ENCODE measurements at places on chromosomes 4 and X.
A peak's percentile ranks its signal among the peaks of the same experiment; 100 is the strongest.

- no peak for DNase-seq
Measured at GRCh38 chrX:100904433-100904832, 24.3 kb downstream of the XKRX start.

GRCh38 chr4:162700358-162700757 is 466.3 kb downstream of the NAF1 start:
- no peak for DNase-seq

DNA sequence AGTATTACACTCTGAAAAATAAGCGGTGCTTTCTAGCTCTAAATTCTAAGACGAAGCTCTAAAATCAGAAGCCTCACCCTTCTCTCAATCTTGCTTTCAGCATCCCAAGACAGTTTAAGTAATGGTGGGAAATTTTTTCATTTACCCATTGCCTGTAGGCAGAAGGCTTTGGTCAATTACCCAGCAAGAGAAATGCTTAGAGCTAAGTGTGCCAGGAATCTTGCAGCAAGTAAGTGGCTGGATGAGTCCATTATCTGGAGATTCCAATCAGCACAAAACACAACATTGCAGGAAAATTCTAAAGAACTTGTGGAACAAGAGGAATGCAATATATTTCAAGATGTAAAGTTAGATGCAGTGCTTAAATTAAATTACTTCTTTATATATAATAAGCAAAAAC is 28.4 kb downstream of the USP26 start:
- DNase-seq = no peak

DNA sequence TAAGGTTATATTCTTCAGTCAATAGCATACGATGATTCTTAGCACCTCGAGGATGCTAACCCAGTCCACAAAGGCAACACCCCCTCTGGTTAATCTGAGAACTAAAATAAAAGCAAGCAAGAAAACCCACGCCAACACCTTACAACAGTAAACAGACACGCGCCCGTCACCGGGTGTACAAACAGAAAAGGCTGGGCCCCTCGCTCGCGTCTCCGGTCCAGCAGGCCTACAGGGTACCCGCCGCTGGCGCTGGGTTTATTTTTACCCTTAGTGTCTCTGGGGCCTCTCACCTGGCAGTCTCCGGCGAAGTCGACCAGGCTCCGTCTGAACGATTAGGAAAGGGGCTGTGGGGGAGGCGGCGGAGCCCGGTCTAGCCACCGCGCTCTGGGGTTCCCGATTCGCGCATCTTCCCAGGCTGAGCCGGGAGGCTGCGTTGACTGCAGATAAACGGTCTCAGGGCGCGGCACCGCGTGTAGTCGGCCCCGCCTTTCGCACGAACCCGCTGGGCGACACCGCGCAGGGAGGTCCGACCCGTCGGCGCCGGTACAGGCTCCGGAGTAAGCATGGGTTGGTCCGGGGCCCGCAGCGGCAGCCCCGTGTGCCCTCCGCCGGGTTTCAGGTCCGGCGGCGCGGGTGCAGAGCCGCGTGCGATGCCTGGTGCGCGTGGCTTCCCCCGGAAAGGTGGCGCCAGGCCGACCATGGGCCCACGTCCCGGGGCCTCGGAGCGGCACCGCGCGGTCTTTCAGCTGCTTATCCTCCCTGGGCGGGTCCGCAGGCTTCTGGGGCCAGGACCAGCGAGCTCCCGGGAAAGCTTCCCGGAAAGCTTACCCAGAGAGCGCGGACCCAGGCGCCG is 441 bp downstream of the SLC9B2 start:
- peak; percentile 78 for DNase-seq

DNA sequence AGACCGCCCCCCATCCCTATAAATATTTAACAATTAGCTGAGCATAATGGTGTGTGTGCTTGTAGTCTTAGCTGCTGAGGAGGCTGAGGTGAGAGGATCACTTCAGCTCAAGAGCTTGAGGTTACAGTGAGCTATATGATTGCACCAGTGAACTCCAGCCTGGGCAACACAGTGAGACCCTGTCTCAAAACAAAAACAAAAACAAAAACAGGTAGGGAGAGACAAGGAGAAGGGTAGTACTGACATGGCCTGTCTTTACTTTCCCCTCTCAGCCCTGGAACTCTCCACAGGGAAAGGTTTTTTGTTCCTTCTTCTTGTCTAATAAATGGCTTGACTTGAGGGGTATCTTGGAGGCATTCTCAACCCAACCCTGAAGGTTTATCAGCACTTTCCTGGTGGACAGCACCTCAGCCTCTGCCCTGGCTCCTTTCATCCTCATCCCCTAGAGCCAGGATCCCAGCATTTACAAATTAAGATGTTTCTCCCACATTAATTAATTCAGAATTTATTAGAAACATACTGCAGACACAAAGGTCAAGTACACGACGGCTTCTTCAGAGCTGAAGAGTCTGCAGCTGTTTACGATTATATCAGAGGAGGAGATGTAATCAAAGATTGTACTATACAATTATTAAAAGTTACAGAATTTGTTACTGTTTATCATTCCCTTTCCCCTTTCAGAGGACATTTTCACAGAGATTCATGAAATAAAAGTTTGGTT is 131.8 kb downstream of the AFF1 start:
- DNase-seq = no peak

GRCh38 chrX:153576239-153576870 is 22.6 kb downstream of the CCNQ start:
- DNase-seq = no peak

Data from hepatocyte (in vitro differentiated cells).